ENCODE measurements at places on chromosomes 2 and 18. TPM values are rescaled to one million over a fixed set of nuclear protein-coding genes. Genes with fewer than 3 reads are reported as not detected.

ARID5A gene
- 83.8 TPM for total RNA-seq

CYP1B1 gene
- total RNA-seq, result 6.4 TPM

- peak; percentile 39 for DNase-seq
These were observed 64.7 kb upstream of the KLF7 start for GRCh38 chr2:207230261-207231105.

- DNase-seq, result no peak
These were observed 1.1 kb downstream of the PAX8 start for GRCh38 chr2:113277474-113278072.

All from CD4-positive, alpha-beta memory T cell (primary cell).